ENCODE measurements at places on chromosomes 6 and 20.

- no peak for DNase-seq
These were observed 432.8 kb downstream of the CDC5L start for GRCh38 chr6:44820321-44820720.

- DNase-seq: no peak
These were observed 82.1 kb upstream of the SRSF6 start for GRCh38 chr20:43375591-43375990.

- no peak for DNase-seq
These were observed 134.3 kb upstream of the CDH4 start for GRCh38 chr20:61117725-61118124.

- DNase-seq: no peak
These were observed 497.1 kb upstream of the GJE1 start for GRCh38 chr6:141635621-141636020.

DNA sequence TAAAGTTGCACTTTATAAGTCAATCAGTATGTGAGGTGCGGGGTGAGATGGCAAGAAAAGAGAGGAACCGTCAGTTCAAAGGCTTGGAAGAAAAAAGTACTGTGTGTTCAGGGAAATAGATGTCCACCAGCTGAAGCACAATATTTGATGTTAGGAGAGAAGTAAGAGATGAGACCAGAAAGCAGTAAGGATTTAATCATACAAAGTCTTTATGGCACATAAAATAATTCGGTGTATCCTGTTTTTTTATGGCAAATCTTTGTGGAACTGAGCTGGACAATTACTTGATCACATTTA, 197.2 kb downstream of the FAXC start:
- no peak for DNase-seq

DNA sequence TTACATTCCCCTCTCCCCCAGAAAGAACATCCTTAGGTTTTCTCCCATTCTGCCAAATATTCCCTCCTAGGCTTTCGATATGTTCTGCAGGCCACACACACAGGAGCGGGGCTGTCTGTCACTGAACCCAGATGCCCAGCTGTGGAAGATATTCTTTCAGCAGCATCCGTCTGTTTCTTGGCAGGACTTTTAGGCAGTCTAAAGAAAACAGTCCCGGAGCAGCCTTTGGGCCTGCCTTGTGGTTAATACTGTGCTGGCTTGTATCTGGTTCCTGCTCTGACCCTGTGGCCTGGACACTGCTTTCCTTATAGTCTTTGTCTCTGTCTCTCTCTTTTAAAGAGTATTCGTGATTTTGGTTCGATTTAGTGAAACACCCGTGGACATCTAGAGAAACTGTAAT, 94.6 kb upstream of the SUPT3H start:
- no peak for DNase-seq

- no peak for DNase-seq
These were observed 56.5 kb upstream of the ADTRP start for GRCh38 chr6:11835065-11835464.

DNA sequence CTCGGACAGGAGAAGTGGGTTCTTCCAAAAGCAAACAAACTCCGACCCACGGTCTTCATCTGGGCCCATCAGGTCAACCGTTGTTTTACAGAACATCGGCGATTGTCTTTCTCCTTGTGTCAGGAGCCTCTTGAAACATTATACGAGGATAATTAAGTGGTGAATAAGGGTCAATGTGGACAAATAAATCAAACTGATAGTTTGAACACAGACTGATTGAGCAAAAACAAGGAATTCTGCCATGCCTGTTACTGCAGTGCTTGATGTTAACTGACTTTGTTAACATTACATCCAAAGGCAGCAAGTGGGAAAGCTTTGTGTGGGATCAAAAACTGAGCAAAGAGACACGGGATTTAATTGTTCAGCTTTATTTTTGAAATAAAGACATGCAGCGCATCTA, 101.1 kb upstream of the IFNGR1 start:
- no peak for DNase-seq

GRCh38 chr6:127959869-127960268, 59.0 kb upstream of the THEMIS start:
- DNase-seq: no peak

- no peak for DNase-seq
These were observed 121.6 kb downstream of the ARMC2 start for GRCh38 chr6:108969776-108970175.

- DNase-seq: peak; percentile 73
These were observed at the start of gene SLC2A4RG for GRCh38 chr20:63739130-63740069. Gene SLC2A4RG, plus strand, starts transcription at chr20:63739776. Its CDS starts 137 bp downstream, at chr20:63739913.

Data from activated B cell treated with CpG ODN at 0.5 μM for 24 hours (primary cell).